WTC11 (cell line): ENCODE measurements at places on chromosomes 16 and 17.

- no peak for DNase-seq
Measured at GRCh38 chr17:44346064-44346844, 1.2 kb downstream of the GRN start.

DNA sequence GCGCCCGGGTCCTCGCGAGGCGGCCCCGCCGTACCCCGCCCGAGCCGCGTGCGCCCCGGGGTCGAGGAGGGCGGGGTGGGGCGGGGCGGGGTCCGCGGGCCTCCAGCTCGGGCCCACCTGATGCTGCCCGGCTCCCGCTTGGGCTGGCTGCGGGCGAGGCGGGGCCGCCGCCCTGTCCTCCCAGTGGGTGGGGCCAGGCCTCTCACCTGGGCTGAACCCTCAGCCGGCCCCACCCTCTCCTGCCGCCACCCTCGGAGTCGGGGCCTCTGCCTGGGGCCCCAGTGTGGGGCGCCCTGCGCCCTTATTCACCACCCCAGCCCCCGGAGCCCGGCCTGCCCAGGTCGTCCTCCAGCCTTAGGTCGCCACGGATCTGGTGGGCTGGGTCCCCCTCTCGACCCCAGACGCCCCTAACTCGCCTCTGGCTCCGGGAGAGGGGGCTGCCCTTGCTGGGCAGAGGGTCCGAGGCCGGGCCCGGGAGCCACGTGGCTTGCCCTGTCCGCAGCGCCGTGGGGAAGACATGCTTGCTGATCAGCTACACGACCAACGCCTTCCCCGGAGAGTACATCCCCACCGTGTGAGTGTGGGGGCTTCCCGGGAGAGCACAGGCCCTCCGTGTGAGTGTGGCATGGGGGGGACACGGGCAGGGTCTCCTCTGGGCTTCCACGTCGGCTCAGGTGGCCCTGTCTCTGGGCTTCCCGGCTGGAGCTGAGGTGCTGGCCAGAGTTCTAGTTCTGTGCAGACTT lies 578 bp downstream of the RAC3 start:
- DNase-seq, result peak; percentile 78

DNA sequence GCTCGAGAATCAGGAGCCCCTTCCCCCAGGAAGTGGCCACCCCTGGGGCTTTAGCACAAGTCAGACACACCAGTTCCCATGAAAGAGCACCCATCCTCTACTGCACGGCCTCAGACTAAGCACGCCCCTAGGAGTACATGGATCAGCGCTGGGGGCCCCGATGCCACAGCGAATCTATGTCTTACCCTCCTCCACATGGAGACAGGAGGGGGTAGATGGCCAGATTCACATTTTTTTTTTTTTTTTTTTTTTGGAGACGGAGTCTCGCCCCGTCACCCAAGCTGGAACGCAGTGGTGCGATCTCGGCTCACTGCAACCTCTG lies 3.2 kb upstream of the EXOSC6 start:
- DNase-seq, result no peak

GRCh38 chr16:62712566-62712965 lies 676.3 kb upstream of the CDH8 start:
- DNase-seq, result no peak

DNA sequence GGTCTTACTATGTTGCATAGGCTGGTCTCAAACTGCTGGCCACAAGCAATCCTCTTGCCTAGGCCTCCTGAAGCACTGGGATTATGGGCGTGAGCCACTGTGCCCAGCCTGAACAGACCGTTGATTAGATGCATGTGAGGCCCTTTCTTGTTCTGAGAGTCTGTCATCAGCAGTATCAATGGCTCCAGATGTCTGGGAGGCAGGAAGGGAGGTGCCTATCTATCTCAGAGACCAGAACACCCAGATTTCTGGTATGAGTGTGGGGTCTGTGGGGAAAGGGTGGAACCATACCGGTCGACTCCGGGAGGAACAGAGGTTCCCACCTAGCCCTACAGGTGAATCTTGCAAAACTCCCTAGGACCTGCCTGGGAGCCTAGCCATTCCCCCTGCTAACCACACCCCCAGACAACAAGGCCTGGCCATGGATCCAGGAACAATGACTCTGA lies 71.7 kb downstream of the PRKCB start:
- DNase-seq, result no peak

DNA sequence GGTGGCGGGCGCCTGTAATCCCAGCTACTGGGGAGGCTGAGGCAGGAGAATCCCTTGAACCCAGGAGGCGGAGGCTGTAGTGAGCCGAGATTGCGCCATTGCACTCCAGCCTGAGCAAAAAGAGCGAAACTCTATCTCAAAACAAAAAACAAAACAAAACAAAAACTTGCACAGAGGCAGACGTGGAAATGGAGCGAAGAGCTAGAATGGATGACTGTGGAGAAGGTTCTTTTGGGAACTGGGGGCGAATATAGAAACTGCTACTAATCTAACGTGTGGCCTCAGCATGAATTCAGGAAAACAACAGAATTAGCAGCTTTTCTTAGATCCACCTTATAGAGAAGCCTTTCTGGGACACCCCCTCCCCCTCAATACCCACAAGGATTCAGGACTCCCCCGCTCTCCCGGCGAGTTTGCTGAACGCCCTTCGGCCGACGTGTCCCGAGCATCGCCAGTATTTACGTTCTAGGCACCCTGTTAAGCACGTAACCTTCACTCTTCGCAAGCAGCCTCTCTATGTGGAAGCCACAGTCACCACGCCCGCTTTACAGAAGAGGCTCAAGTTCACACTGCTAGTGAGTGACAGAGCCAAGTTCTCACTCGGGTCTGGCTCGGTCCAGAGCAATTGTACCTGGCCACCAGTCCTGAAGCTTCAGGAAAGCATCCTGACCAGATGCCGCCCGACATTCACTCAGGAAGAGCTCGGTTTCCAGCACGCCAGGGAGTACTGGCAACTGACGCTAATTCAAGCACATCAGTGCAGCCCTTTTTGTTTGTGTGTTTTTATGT lies 13.3 kb upstream of the ABR start:
- no peak for DNase-seq

- DNase-seq, result no peak
Measured at GRCh38 chr16:88970050-88970449, 7.0 kb downstream of the CBFA2T3 start.

DNA sequence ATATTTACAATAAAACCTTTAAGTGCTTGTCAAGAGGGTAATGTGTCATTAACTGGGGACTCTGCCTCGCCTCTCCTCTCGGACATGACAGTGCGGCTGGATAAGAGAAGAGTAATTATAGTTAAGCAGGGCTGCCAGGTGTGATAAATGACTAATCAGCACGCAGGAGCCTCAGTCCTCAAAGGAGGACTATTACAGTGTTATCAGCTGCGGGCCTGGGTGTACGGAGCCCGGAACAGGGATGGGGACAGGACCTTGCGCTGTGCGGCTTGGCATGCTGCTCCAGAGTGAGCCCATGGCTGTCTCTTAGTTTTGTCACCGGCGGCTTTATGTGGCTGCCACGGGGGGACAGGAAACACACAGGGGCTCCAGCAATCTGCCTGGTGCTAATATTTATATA lies 607.2 kb downstream of the MAF start:
- DNase-seq, result no peak

DNA sequence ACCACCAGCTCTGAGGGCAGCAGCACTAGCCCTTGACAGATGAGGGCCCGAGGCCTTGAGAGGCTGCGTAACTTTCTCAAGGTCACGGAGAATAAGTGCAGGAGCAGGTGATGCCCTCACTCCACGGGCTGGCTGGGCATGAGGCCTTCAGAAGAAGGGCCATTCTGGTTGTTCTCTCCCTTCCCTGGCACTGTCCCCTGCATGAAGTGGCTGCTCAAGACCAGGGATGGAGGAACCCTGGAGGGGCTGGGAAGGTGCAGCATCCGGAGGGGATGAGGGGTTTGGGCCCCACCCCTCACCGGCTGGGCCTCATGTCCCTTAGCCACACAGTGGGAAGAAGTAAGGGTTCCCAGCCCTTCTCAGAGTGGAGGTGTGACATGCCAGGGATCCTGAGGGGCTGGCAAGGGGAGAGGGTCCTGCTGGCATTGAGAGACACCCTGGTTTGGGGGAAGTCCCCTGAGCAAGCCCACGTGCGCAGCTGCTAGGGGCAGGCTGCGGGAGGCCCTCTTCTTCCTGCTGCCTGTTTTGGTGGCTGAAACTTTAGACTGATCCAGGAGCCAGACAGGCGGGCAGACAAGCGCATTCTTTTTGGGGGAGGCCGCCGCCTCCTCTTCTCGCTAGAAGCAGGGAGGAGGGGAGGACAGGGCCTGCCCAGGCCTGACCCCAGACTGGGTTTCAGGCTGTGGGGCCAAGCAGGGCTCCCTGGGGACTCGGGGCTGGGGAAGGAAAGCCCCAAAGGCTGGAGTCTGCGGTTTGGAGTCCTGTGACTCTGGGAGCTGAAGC lies 74.0 kb downstream of the N4BP1 start:
- no peak for DNase-seq
